ENCODE measurements at places on chromosomes 5 and 9.

DNA sequence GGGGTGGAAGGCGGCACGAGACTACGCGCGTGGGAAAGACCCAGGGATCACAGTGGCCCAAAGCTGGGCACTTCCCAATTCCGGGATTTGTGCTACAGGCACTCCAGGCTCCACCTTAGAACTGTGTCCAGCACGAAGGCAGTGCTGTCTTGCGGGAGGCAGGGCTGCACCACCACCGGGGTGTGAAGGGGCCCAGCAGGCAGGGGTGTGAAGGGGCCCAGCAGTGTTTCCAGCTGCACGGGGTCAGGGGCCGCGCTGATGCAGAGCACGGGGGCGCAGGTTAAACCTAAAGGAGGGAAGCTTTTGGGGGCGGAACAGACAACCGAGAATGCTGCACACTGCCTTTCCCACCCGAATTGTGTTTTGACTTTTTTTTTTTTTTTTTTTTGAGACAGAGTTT is 1.1 kb upstream of the PDCD6 start:
- no peak for DNase-seq

DNA sequence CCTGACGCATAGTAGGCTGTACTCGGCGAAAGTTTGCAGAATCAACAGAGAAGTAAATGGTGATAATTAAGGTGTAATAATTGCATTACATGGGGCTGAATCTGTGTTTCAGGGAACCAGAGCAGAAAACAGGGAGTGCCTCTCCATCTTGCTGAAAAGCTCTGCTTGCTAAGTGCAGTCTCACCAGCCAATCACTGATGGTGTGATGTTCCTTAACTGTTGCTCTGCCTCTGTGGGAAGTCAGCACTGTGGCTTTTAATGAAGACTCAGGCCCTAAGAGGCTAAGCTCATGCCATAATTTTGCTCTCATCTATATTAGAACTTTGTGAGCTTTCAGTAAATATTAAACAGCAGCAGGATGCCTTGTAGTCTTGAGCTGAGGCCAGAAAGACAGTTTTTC is 4.5 kb downstream of the PHF24 start:
- DNase-seq: no peak

DNA sequence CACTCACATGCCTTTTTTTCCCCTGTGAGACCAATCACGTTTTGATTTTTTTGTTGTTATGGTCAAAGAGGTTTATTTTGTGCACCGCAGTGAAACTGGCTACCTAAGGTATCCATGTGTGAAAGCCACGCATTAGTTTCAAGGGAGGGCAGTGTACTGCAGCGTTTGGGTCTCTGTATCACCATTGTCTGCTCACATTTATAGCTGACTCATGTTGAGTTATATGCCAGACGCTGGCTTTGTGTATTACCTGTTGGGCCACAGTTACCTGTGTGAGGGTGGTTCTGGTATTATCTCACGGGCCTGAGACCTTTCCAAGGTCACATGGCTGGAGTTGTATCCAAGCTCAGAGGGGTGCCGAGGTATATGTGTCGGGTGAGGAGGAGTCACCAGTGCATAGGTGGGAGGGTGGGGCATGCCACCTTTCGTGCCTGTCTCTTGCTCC is 75.8 kb downstream of the ARHGAP26 start:
- no peak for DNase-seq

DNA sequence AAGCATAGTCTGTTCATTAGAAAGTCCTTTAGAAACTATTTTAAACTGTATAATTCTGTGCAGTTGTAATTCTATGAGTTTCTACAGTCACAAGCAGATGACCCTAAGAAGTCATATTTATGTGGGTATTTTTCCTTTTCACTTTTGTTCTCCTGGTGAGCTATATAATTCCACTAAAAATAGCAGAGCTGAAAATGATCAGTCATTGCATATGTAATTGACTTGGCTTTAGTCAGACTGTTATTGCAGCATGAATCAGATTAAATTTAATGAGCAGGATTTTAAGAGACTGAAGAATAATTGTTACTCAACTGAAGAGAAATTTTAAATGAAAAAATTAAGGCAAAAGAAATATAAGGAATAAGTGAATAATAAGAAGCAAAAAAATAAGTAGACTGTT is 108.5 kb downstream of the MTREX start:
- DNase-seq: no peak

DNA sequence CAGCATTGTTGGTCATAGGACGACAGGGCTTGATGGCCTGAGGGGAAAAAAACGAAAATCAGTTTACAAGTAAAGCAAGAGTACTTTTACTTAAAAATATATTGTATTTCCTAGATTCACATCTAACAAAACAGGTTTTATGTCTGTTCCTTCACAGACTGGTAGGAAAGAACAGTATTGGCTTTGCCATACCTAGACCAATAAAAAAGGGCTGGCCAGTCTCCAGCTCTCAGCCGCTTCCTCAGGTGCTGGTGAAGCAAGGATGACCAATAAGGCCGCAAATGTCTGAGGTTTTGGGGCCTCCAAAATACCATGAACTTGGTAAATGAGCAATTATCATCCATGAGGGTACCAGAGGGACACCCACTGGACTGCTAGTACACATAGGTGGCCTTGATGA is 36.6 kb downstream of the DROSHA start:
- no peak for DNase-seq

GRCh38 chr9:89845862-89846261 is 241.1 kb downstream of the GADD45G start:
- DNase-seq: no peak

DNA sequence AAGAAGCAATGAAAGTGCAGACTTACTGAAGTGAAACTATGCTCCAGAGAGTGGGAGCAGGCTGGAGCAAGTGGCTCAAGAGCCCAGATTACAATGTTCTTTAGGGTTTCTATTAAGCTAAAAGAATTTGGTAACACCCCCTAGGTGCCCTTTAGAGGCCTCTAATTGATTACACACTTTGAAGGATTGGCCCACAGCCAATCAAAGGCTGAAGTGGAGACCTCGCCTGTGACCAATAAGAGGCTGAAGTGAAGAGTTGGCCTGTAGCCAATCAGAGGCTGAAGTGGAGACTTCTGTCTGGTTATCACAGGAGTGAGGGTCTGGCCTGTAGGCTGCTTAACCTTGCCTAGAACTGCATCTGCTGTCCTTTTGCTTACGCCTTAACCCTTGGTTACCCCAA is 46.7 kb upstream of the SPATA31C2 start:
- DNase-seq: no peak

- DNase-seq: peak; percentile 6
Observed at GRCh38 chr5:75509956-75510355, 1.5 kb downstream of the CERT1 start.

- no peak for DNase-seq
Observed at GRCh38 chr9:93209097-93209496, 25.2 kb downstream of the WNK2 start.

DNA sequence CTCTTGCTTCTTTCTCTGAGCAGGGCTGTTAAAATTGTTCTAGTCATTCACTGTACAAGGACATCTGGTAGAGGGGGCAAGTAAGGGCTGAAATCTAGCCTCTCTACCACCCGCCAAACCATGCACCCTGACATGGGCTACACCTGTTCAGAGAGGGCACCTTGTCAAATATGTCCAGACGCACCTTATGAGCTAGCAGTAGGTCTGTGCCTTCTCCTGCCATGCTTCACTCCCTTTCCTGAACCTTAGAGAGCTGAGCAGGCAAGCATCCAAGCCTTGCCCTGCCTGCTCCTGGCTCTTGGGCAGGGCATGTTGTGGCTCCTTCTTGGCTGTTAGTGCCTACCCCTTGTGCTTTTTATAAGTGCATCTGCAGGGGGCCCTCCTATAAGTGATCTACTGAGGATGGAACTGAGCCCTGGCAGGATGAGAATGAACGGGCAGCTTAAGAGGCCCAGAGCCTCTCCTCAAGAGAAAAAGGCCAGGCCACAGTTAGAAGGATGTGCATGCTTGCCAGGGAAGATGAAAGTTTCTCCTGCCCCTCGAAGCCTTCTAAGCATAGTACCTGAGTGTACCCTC is 3.8 kb upstream of the NEUROG1 start:
- DNase-seq: no peak

GRCh38 chr5:44821164-44821563 is 12.4 kb downstream of the MRPS30 start:
- no peak for DNase-seq

- DNase-seq: no peak
Observed at GRCh38 chr5:10351919-10352318, 1.6 kb upstream of the MARCHF6 start.

Measured in non-pigmented ciliary epithelial cell (primary cell).